Muscle of leg (tissue), 16 donors: ENCODE measurements at places on chromosomes 7 and 10.
A peak's percentile ranks its signal among the peaks of the same experiment; 100 is the strongest.

DNA sequence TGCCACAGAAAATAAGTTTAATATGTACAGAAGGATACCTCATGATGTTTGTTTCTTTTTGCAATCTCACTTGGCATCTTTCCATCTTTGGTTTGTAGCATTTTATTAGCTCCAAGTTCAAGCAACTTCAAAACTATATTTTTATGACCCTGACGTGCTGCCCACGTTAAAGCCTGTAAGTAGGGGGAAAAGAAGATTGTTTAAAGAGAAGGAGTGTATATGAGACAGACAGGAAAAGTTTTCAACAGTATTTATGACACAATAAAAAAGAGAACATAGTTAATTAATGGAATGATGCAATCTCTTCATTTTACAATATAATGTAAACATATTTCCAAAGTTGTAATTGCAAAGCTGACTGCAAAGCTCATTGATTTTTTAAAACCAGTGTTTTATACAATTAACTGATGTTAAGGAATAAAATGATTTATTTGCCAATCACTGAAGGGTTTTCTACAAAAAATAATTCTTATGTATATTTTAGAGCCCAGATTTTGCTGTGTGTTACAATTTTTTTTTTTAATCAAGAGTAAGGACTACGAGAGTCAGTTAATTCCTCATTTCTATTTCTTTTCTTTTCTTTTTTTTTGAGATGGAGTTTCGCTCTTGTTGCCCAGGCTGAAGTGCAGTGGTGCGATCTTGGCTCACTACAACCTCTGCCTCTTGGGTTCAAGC, 42.5 kb downstream of the ASZ1 start:
- no peak for DNase-seq

- peak; percentile 49 for DNase-seq
Measured at GRCh38 chr7:46764100-46764936, 817.6 kb downstream of the TNS3 start.

- peak; percentile 76 for DNase-seq
Measured at GRCh38 chr7:80087051-80087770, 47.4 kb upstream of the GNAI1 start.

DNA sequence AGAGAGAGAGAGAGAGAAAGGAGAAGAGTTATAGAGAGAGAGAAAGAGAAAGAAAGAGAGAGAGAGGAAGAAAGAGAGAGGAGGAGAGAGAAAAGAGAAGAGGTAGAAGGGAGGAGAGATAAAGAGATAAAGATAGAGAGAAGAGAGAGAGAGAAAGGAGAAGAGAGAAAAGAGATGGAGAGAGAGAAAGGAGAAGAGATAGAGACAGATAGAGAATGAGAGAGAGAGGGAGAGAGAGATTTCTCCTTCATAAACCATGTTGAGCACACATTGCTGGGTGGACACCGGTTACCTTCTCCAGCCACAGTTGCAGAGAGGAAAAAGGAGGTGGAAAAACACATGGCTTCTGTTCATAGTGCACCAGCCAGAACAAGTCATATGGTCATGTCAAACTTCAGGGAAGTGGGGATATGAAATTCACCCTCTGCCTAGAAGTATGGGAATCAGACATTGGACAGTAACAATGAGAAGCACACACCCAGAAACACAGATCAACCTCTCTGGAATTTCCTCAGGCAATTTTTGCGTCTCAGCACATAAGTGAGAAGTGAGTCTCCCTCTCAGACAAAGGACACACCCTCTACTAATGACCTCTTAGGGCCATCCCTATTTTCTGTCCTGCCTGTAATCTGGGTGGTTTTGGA, 172.5 kb upstream of the SVIL start:
- no peak for DNase-seq

- DNase-seq = peak; percentile 48
Measured at GRCh38 chr7:87797798-87798403, 78.3 kb downstream of the SLC25A40 start.

- DNase-seq = no peak
Measured at GRCh38 chr7:44150966-44151941, 10.1 kb upstream of the MYL7 start.

DNA sequence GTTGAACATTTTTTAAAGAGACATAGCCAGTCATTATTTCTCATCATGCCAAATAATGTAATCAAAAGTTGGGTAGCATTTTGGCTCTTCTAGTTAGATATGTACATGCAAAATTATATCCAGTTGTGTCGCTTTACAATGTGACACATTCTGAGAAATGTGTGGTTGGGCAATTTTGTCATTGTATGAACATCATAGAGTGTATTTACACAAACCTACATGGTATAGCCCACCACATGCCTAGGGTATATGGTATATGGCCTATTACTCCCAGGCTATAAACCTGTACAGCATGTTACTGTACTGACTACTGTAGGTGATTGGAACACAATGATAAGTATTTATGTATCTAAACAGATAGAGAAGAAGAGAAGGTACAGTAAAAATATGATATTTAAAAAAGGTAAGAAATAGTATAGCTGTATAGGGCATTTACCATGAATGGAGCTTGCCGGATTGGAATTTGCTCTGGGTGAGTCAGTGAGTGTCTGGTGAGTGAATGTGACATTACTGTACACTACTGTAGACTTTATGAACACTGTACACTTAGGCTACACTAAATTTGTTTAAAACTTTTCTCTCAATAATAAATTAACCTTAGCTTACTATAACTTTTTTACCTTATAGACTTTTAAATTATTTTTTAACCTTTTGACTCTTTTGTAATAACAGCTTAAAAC, 16.5 kb downstream of the ZNF365 start:
- no peak for DNase-seq
